ENCODE measurements at places on chromosomes 4 and X.

- DNase-seq: no peak
These were observed 378.7 kb downstream of the C4orf33 start for GRCh38 chr4:129474698-129475097.

DNA sequence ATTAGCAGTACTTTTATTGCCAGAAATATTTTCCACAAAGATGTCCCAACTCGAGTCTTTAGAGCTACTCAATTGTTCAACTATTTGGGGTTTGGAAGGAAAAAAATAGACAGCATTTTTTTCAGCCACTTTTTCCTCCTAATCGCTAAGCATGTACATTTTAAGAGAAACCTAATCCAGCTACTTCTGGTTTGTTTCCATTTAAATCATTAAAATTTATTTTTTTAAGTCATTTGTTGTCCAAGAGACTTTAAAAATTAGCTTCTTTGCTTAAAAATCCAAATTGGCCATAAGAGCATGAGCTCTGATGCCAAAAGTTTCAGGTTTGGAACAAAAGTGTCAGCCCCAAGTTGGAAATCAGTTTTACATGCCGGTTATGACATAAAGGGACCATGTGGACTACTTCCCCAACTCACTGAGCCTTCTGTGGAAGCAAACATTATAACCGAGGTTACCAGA is 186.3 kb upstream of the INTU start:
- no peak for DNase-seq

DNA sequence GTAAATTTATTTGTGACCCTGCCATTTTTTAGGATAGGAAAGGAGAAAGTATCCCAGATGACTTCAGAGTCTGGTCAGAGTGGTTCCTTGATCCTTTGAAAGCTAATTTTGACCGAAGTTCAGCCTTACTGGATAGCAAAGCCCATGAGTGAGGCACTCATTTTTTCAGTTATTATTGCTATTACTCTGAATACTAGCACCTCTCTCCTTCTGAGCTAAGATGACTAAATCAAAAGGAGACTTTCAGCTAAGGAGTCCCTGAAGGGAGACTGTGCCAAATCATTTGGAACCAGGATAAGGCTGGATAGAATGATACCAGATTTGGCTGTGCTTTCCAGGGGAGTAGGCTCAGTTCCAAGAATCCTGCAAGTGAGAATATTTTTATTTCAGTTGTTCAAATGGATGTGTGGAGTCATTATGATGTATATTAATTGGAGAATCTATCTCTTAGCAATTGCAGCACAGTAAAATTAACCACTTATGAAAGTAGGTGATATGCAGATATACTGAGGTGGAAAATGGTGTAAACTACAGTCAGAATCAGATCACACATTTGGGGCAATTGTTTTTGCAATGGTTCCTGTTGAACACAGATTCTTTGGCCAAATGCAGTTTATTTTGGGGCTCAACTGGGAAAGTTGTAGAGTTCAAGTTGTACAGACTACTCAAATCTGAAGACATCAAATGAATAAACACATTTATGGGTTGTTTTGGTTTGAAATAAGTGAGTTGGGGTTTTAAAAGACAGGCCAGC is 1.2 kb downstream of the P2RY10 start:
- no peak for DNase-seq

DNA sequence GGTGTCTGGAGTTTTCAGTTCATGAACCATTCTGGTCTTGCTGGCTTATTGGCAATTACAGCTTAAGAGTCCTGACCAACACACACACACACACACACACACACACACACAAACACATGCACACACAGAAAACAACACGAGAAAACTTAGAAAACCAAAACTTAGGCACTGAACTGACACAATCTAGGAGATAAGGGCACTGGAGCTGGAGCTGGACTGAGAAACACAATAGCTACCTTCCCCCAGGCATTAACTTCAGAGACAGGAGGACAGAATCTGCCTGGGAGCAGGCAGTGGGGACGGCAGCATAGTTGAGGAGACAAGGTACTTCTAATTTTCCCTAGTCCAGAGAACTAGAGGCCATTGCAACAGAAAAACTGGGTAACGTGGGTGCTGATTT is 62.3 kb downstream of the LNX1 start:
- no peak for DNase-seq

GRCh38 chrX:39214387-39215126 is 413.3 kb downstream of the MID1IP1 start:
- DNase-seq: no peak

GRCh38 chrX:37686369-37686995 is 891 bp downstream of the XK start:
- no peak for DNase-seq

DNA sequence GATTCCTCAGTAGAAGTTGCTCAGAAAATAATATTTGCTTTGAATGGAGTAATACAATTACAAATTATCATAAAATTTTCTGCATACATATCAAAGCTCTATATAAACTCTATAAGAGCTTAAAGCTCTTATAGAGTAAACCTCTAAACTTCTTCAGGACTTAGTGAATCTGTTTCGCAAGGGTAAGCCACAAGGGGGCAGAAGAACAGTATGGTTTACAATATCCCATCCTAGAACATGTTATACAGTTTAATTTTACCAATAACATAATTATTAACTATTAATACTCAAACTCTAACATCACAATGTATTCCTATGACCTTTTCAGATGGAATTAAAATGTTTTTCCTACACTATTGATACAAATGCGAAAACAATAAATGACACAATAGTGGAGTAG is 33.8 kb upstream of the SPANXN1 start:
- DNase-seq: no peak

DNA sequence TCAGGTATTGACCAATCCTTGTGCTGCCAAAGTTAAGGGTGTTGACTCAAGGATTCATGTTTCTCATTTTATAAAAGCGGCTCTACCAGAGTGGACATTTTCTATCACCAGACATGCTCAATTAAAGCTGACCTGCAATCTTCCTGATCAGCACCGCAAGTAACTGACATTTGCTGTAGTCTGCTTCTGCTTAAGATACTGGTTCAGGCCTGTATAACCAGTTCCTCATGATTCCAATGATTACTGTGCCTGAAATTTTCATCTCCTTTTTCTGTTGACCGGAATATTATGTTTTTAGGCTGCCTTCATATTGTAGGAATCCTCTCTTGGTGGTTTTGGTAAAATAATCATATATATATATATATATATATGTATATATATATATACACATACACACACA is 160.2 kb upstream of the SPIN4 start:
- no peak for DNase-seq

DNA sequence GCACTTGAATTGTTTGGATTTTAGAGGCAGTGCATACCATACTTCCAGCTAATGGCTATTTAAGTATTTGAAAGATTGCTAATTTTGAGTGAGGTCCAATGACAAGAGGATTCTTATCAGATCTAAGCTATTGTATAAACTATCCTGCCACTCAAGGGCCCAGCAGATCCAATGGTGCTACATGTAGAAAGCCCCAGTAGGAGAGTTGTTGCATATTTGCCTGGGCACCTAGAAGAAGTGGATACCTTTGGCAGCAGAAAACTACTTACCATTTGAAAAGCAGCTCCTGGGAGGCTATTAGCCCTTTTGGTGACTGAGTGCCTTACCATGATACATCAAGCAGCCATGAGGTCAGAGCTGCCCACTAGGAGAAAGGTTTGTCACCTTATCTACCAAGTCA is 447.3 kb downstream of the C4orf33 start:
- no peak for DNase-seq

GRCh38 chrX:106170318-106170717 is 2.2 kb downstream of the PWWP3B start:
- no peak for DNase-seq

GRCh38 chr4:150237110-150237872 is 159.0 kb downstream of the DCLK2 start:
- no peak for DNase-seq

DNA sequence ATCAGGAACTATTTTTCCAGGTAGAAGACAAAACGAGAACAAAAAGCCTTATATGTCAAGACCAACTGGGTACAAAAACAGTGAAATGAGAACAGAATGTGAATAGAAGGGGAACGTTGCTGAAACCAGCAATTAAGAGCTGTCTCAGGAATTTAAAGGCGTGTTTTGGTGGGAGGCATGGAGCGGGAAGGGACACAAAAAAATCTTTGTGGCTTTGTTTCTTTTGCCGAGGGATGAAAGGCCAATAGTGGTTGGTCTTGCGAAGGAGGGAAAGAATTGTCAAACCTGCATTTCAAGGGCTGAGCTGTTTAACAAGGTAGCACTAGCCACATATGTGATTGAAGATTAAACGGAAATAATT is 103.8 kb downstream of the USP46 start:
- DNase-seq: no peak

- no peak for DNase-seq
These were observed 271.8 kb upstream of the ARX start for GRCh38 chrX:25287521-25287920.

- no peak for DNase-seq
These were observed 35.7 kb upstream of the ANK2 start for GRCh38 chr4:113013751-113014150.

DNA sequence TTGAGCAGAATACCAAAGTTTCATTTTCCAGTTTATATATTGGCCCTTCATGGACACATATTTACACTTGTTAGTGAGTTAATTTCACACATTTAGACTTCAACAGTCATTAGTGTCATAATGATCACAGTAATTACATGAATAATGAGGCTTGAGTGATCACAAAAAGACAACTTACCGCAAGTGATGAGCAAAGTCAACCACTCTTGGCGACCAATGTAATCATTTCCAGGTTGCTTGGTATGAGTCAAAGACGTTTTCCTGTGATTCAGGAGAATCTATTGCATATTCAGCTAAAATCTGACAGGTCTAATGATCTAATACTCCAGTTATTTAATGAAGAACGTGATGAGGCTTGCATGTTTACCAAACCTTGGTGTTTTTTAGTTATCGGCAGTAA is 407.9 kb upstream of the TENM3 start:
- no peak for DNase-seq

DNA sequence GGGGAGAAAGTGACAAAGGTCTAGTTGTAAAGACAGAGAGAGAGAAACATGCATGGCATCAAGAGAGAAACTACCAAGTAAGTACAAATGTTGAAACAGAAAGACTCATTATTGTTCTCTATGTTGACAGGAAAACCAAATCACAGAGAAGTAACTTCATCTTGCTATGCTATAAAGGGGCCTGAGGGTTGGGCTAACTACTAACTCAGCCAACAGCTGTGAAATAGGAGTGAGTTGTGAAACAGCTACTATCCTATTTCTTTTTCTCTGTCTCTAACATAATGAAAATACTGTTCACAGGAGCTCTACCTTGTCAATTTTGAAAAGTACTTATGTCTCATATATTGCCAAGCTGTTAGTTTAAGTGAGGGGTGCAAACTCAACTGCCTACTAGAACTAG is 65.0 kb downstream of the MTMR8 start:
- no peak for DNase-seq
